Hepatic stellate cell (primary cell): ENCODE measurements at places on chromosomes 13 and 19.

- no peak for DNase-seq
Observed at GRCh38 chr13:70353096-70353495, 244.8 kb upstream of the KLHL1 start.

- DNase-seq = peak; percentile 35
Observed at GRCh38 chr13:94351292-94351990, 128.0 kb downstream of the DCT start.

- no peak for DNase-seq
Observed at GRCh38 chr13:59537500-59537899, 626.2 kb downstream of the DIAPH3 start.

GRCh38 chr13:77470986-77471385 is 64.5 kb upstream of the SCEL start:
- no peak for DNase-seq

DNA sequence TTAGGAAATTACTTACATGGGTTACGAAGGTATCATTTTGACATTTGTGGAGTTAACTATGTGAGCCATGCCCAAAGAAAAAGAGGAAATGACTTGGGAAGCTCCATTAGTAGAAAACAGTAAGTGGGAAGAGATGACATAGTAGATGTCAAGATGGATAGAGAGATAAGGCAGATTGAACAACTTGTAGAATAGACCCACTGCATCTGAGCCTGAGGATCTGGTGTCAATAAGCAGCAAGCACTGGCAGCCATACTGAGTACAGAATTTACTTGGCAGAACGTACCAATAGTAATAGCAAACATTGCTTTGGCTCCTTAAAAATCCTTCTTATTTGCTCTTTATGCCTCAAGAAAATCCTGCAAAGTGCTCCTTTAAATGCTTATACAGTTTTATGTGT is 203.8 kb downstream of the GPC6 start:
- DNase-seq = no peak

DNA sequence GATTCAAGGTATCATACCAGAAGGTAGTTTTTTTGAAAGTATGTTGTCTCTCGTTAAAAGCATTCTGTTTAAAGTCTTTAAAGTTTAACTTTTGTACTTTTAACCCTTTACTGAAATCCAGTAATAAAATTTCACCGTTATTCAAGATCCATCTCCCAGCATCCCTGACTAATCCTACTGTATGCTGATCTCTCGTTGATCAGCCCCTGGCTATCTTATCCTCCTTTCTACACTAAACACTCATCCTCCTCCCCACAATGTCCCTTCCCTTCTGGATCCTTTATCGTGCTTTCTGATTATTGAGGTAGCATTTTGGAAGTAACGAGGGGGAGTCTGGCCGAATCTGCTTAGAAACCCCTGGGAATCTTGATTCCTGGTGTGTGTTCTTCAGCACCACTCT is 1.3 kb downstream of the TPP2 start:
- peak; percentile 19 for DNase-seq

DNA sequence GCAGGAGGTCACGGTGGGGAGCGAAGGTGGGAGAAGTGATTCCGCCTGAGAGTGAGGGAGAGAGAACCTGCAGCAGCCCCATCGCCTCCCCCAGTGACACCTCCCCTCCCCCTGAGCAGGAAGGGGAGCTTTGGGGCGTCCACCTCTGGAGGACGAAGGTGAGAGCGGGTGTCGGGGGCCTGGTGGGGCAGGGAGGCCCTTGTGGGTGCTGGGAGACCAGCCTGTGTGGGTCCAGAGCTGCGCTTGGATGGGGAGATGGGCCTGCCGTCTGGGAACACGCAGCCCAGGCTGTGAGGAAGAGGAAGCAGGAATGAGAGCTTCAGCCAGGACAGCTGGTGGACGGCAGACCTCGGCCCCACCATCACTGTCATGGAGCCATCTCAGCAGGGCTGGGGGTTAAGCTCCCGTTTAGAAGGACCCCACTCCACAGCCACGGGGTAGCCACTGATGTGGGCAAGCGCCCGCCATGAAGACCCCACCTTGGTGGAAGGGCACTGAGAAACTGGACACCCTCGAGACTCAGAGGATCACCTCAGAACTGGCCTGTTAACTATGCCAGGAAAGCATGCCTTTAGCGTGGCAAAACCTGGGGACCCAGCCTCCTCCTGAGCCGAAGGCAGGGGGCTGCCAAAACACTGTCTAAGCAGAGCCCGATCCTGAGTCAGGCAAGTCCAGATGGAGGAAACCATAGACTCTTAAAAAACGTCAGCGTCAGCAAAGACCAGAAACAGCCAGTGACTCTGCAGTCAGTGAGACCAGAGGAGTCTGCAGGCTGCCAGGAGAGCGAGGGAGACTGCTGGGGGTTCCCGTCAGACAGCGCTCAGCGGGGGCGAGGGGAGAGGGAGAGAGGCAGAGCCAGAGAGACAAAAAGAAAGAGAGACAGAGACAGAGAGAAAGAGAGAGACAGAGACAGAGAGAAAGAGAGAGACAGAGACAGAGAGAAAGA is 6.4 kb upstream of the PROZ start:
- DNase-seq = peak; percentile 75

GRCh38 chr13:74064805-74065312 is 69.3 kb downstream of the KLF12 start:
- DNase-seq = no peak

DNA sequence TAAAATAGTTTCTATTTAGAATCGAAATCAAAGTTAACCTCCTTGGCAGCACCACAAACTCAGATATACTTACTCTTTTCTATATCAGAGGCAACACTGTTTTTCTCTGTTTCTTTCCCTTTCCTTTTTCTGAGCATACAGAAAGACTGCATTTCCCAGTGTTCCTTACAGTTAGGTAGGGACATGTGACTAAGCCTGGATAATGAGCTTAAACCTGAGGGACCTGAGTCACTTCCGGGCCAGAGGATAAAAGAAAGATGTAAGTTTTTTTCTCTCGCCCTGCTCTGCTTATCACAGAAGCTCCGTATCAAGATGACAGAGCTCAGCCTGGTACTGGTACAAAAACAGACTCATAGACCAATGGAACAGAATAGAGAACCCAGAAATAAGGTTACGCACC is 531.9 kb downstream of the KLF12 start:
- DNase-seq = no peak

DNA sequence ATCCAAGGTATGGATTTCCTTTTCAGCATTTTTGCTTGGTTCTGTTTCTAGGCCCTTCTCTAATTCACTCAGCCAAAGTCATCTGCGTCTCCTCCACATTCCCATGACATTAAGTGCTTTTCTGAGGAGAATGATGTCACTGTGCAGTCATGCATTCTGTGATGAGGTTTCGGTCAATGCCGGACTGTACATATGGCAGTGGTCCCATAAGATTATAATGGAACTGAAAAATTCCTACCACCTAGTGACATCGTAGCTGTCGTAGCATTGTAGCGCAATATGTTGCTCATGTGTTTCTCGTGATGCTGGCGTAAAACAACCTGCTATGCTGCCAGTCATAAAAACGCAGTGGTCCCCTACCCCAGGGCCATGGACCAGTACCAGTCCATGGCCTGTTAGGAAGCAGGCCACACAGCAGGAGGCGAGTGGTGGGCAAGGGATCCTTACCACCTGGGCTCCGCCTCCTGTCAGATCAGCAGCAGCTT is 63.4 kb upstream of the TNFRSF19 start:
- DNase-seq = peak; percentile 64

DNA sequence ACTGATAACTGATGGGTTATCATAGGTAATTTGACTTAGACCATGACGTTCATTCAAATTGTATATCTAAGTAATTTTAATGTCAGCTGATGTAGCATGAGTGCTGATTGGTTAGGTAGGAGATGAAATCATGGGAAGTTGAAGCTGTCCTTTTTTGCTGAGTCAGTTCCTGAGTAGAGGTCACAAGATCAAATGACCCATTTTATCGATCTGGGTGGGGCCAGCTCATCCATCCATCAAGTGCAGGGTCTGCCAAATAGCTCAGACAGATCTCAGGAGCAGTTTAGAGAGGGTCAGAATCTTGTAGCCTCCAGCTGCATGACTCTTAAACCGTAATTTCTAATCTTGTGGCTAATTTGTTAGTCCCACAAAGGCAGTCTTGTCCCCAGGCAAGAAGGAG is 35.3 kb upstream of the CD177 start:
- DNase-seq = no peak

- no peak for DNase-seq
Observed at GRCh38 chr13:46739447-46740098, 57.4 kb downstream of the ESD start.

DNA sequence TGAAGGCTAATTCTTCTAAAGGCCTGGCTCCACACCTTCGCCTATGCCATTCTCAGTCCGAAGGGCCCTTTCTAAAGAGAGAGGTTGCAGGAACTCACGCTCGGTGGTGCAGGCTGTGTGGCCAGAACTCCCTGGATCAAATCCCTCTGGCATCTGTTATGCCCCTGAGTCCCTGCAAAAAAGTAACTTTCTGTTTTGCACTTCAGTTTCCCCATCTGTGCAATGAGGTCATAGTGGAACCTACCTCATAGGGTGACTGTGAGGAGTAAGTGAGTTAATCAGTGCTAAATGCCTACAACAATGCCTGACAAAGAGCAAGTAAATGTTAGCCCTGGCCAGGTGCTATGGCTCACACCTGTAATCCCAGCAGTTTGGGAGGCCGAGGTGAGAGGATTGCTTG is 7.3 kb downstream of the IGSF23 start:
- no peak for DNase-seq

DNA sequence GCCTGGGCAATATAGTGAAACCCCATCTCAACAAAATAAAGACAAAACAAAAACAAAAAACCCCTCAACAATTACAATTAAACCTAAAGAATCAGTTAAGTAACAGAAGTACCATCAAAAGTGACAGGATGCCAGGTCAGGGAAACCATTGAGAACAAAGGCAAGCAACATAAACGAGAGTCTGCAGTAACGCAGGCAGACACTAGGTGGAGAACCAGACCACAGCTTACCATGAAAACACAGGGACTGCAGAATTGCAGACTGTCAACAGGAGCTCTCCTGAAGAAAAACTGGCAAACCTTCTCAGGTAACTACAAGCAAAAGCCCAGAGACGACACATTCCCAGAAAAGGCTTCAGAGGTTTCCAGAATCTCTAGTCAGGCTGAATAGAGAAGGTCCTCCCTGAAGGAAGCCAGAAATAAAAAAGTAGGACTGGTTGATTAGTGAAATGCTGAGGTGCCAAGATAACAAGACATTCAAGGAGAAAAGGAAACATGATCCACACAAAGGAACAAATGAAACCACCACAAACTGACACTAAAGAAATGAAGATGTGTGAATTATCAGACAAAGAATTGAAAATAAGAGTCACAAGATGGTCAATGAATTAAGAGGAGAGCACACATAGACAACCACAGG is 2.2 kb upstream of the ZNF665 start:
- peak; percentile 66 for DNase-seq

DNA sequence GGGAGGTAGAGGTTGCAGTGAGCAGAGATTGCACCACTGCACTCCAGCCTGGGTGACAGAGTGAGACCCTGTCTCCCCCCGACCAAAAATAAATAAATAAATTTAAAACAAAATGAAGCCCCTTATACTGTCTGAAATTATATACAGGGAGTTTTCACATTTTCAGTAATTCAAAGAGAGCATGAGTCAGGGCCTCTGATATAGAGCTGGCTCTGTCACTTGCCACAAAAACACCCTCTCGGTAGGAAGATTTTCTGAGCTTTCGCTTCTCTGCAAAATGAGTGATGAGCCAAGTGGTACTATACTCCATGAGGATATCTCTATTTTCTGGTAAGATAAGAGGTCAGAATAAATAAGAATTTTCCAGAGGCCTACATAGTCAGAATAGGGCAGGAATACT is 462.9 kb downstream of the COG6 start:
- no peak for DNase-seq

- DNase-seq = no peak
Observed at GRCh38 chr13:109158383-109158782, 529.0 kb downstream of the MYO16 start.

DNA sequence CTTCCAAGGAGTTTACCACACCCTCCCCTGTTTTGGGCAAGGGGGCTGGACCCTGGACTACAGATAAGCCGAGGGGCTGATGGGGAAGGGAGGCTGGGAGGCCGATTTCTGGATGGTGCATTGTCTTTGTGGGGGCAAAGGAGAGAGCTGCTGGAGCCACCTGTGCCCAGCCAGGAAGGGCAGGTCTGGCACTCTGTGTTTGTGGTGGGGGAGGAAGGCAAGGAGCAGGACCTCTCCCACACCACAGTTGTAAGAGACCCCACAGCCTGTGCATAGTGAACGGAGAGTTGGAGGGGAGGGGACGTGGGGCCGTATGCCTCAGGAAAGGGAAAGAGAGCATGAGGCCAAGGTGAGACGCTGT is 16.0 kb upstream of the PRR19 start:
- no peak for DNase-seq

GRCh38 chr13:94416454-94417080 is 62.9 kb downstream of the DCT start:
- DNase-seq = no peak

DNA sequence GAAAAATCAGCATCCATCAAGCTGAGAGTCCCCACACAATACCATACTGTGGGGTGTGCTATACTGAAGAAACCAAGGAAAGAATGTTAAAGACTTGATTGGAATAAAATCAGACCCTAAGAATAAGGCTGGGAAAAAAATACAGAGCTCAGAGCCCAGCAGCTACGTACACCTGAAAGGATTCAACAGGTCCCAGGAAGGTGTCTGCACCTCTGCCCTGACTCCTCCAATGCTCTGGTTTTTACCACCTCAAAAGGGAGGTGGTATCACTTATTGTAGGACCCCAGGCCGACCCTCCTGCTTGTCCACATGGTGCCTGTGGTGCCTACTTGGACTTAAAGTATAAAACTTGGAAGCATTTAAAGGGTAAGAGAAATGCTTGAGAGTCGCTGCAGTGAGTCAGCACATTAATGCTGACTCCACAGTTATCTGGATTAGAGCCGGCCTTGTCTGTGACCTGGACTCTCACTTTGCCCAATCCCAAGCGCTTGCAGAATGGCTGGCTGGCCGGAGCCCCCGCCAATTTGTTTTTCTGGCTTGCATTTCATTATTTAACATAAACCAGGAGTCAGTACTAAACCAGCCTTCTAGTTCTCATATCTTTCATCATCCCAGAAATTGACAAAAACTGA is 110.1 kb downstream of the FGF14 start:
- DNase-seq = peak; percentile 1

GRCh38 chr13:46571909-46572595 is 19.1 kb downstream of the LRCH1 start:
- no peak for DNase-seq

DNA sequence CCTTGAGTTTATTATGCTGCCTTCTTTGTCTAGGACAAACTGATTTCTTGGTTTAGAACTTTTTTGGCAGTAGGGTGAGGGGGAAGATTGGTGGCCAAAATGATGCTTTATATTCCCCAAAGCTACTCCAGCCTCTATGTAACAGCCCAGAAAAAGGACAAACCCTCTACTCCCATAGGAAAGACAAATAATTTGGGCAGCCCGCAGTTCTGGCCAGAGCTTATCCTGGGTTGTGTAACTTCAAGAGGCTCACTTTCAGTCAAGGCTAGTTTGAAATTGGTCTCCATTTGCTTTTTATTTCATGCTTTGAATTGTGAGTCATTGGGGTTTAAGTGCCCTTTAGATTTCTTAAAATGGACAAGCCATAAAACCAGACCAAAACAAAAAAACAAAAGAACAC is 142.3 kb downstream of the OLFM4 start:
- DNase-seq = no peak
